Head of caudate nucleus (tissue), 42 donors: ENCODE measurements at places on chromosomes 7 and 10.
A peak's percentile ranks its signal among the peaks of the same experiment; 100 is the strongest.

- DNase-seq = no peak
Observed at GRCh38 chr7:129053938-129054437, 923 bp downstream of the TNPO3 start.

GRCh38 chr7:144723301-144723700, 112.6 kb downstream of the TPK1 start:
- no peak for DNase-seq

DNA sequence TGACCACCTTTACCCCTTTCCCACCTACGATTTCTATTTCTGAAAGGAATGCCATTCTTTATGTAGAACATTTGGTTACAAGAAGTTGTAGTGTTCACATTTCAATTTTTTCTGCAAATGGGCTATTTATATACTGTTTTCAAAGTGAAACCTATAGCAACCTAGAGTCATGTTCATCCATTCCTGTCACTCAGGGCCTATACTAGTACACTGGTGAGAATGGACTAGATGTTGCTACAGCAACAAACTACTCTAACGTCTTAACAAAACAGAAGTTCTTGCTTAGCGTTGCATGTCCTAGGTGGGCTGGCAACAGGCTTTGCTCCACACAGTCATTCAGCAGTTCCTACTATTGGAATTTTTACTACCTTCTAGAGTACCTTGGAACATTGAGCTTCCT, 16.3 kb downstream of the CASD1 start:
- no peak for DNase-seq

DNA sequence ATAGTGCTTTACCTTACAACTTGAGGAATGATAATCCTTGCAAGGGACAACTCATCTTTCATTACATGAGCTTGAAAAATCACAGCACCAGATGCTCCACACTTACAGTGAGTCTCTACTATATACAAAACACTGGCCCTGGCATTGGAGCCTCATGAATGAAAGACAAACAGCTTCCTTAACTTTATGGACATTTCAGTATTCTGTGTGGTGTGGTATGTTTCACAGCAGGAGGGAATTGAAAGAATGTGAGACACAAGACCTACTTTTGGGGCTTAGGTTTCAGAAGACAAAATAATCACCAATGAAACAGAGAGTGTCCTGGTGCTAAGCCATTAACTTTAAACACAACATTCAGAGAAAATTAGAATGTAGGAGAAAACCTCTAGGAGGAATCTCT, 1249.6 kb downstream of the XPNPEP1 start:
- DNase-seq = no peak

DNA sequence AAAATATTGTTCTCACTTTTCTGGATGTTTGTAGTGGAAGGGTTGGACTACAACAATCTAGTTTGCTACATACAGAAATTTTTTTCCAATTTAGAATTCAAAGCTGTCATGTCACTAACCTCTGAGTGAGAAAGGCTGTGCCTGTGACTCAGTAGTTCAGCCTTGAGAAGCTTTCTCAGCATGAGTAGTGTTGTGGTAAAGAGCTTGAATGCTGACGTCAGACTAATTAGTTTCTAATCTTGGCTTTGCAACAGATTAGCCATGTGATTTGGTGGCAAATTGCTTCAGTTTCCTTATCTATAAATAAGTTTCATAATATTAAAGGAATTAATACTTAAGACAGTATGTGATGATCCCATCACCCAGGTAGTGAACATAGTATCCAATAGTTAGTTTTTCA, 83.8 kb downstream of the ABCA13 start:
- DNase-seq = no peak

DNA sequence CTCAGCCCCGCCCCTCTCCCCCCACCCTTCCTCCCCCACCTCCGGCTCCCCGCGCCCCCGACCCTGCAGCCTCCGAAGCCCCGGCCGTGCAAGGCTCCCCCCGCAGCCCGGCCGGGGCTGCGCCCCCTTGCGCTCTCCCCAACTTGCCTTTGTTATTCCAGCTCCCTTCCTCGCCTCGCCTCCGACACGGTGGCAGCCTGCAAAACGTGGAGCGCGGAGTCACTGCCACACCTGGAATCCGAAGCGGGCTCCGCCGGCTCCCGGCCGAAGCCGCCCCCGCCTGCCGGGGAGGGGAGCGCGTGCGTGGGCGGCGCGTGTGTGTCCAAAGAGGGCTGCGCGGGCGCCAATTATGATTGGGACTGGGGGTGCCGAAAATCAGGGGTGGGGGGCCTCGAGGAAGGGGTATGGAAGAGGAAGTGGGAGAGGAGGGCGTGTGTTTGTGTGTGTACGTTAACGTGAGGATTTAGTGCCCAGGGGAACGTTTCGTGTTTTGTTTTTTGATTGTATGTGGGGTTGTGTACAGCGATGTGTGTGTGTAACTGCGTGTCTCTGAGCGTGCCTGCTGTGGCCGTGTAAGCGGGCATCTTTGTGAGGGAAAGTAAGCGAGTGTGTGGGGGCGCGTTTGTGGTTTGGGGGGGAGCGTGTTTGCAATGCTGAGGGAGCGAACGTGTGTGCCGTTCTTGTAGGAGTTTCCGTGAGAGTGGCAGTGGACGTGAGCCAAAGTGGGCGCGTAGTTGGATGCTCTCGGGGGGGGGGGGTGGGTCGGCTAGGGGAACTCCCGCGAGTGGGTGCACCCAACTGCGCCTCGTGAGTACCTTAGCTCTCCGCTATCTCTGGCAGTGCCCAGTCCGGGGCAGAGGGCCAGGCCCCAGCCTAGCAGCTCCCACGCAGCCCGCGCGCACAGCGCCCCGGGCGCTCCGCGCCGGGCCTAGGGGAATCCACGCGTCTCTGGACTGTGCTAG, 1.2 kb upstream of the ZMIZ1 start:
- DNase-seq = peak; percentile 89

DNA sequence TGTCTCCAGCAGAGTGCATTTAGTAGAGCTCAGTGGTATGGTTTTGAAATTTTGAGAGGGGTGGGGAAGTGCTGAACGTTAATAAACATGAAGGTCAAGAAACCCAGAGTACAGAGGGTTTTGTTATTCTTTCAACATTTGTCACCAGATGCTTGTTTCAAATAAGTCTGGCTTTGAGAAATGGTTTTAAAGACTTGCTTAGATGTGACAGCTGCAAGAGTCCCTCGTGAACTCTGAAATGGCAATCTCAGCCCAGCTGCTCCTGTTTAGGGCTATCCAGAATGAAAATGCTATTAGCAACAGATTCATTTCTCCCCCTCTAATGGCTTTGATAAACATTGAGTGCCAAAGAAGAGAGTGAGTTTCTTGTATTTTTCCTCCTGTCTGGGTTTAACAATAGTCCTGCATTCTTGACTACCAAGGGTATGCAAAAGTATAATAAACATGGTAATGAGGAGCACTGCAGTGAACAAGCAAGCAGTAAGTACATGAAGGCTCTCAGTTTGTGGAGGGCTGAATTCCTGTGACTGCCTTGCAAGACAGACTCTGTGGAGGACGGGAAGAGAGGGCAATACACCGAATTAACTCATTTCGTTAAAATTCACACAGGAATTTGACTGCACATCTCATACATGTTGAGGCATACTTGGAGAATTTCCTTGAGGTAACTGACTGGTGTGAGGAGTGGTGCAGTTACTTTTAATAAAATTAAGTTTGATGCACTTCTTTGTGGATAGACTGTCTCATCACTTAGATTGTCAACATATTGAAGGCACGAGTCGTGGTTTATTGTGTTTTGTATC, 490.9 kb downstream of the REEP3 start:
- DNase-seq = no peak

- DNase-seq = no peak
Observed at GRCh38 chr7:99693427-99694200, 13.8 kb upstream of the CYP3A5 start.

GRCh38 chr10:93138113-93138870, 64.6 kb downstream of the CYP26A1 start:
- DNase-seq = no peak

DNA sequence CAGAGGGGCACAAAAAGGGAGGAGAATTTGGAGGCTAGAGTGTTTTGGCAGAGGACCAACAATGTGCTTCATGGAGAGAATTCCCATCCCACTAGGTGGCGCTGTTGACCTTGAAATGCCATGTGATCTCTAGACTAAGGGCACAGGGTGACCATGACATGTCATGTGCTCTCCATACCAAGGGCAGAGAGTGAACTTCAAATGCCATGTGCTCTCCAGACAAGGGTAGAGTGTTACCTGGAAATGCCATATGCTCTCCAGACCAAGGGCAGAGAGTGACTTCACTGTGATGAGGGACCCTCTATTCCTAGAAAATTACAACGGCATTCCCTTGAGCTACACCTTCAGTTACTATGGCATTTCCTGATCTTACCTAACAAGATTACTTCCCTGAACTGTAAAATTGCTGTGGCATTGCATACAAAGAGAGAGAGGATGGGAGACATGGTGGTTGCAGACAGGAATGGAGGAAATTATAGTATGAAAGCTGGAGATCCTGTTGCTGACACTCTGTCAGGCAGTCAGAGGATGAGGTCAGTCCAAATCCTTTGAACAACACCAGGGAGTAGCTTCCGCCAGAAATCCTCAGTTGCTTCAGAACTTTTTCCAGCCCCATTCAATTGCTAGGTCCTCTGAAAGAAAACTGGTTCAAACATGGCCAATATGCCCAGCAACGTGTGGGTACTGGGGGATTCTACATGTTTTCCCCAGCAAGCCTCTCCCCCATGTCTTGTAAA, 60.9 kb upstream of the ACSM6 start:
- peak; percentile 57 for DNase-seq

GRCh38 chr7:130841416-130841815, 107.4 kb upstream of the KLF14 start:
- no peak for DNase-seq

- DNase-seq = no peak
Observed at GRCh38 chr7:127905491-127906330, 125.5 kb downstream of the LRRC4 start.
